ENCODE measurements at places on chromosomes 3 and 15.

- DNase-seq, result no peak
Measured at GRCh38 chr3:189331002-189331418, 159.2 kb downstream of the TPRG1 start.

DNA sequence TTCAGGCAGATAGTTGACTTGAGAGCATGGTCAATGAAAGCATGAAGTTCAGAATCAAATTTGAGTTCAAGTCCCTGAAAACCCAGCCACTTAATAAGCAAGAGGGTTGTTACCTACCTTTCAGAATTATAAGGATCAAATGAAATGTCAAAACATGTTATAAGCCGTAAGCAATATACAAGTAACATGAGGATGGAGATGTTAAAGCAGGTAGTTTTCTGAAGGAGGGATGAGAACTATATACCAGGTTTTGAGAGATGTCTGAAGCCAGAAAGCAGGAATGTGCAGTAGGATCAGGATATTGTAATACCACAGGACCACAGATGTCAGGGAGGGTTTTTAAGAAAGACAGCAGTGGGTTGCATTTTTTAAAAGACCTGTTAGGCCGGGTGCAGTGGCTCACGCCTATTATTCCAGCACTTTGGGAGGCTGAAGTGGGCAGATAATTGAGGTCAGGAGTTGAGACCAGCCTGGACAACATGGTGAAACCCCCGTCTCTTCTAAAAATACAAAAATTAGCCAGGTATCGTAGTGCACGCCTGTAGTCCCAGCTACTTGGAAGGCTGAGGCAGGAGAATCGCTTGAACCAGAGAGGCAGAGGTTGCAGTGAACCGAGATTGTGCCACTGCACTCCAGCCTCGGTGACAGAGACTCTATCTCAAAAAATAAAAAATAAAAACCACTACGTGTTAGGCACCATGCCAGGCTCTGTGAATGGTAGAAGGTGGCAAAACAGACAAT, 6.9 kb upstream of the EIF3J start:
- DNase-seq, result no peak

DNA sequence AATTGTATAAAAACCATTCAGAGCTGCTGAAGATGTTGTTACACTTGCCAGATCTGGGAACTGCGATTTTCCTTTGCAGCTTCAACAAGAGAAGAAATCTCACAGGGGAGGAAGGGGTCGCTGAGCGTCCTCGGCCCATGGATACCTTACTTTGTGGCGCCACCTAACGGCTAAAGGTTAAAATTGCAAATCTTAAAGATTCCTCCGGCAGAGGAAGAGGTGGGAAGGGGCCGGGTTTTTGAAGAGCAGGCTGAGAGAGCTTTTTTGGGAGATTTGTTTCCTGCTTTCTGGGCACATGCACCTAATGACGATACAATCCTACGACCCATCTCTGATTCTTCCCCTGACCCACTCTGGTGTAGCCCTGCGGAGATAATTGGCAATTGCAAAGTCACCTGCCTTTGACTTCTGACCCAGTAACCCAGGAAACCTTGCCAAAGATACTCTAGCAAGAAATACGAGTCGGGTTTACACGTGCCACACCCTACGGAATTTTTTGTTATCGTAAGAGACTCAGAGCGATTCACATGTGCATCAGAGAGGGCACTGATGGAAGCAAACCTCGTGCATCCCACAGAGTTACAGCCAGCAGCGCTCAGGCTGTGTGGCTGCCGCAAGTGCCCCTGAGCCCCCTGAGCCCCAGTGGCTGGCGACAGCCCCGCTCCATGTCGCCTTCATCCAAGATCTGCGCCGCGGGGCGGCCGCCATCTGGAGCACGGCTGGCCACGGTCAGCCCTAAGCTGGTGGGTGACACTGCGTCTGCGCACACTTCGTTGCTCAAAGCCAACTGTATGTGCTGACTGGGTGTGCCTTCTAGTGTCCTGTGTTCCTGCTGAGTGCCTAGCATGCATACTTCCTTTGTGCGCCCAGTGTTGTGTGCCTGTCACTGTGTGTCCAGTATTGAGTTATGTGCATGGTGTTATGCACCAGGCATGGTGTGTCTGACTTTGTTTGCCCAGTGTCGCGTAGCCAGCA, 55.2 kb upstream of the CHRNA7 start:
- DNase-seq, result peak; percentile 76

DNA sequence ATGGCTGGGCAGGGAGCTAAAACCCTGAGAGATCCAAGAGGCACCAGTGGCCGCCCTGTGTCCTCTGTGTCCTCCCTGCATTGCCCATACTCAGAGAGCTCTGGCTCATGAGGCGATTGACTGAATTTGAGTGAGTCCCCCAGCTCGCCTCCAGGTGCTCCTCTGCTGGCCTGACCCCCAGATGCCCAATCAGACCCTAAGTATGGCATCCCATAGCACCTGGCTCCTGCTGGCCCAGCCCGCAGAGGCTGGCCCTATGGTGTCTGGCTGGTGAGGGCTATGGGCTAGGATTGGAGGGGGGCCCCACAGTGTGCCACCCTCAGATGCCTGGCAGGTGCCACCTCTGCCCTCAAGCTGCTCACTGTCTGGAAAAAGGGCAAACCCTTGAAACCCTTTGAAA, 1.6 kb upstream of the TKT start:
- DNase-seq, result no peak

DNA sequence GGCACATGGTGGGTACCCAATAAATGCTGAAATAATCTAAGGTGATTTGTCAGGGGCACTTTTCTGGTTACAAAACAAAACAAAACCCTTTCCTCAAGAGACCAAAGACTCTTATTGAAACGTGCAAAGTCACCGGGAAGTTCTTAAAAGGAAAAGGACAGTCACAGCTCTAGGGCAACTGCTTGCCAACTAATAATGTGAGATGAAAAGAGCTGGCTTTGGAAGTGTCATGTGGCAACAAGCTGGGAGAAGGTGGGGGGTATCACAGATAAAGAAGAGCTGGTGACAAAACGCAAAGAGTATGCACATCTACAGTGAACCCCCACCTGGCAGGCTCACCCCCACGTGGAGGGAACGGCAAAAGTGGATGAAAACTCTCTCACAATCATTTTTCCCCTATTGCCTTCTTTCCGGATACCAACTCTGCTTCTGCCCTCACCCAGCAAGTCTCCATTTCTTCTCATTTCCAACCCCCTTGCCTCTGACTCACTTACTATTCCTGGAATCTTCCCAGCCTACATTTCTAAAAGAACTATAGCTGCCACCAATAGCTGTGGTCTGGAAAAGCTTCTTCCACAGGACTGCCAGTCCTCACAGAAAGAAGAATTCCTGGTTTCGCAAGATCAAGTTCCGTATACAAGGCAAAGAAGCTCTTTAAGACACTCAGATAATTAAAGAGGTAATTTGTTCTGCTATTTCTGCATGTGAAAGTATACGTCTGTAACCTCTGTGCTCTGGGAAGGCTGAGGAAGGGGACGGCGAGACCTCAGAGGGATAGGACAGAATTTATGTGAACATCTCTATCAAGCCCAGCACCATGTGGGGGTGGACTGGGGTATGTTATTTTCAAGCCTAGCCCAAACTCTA, 21.8 kb upstream of the ANPEP start:
- DNase-seq, result no peak
